ENCODE measurements at places on chromosomes 1 and 21. TPM values are rescaled to one million over a fixed set of nuclear protein-coding genes. Genes with fewer than 3 reads are reported as not detected.

Gene APCS
- polyA plus RNA-seq = not detected

Gene METTL13
- polyA plus RNA-seq = 22.9 TPM

Gene UBASH3A
- 0.11 TPM for polyA plus RNA-seq

Gene COL16A1
- 111 TPM for polyA plus RNA-seq

Gene STUM
- polyA plus RNA-seq = 13.5 TPM

Gene ANKRD45
- 0.19 TPM for polyA plus RNA-seq

Gene UTS2
- not detected for polyA plus RNA-seq
